ENCODE measurements at places on chromosomes 4 and X. TPM values are rescaled to one million over a fixed set of nuclear protein-coding genes. Genes with fewer than 3 reads are reported as not detected.

The RBM47 gene
- total RNA-seq: 0.94 TPM

The MXRA5 gene
- total RNA-seq: 1.6 TPM

The ALPK1 gene
- 12.5 TPM for total RNA-seq

The DRD5 gene
- total RNA-seq: 0.63 TPM

The DUSP9 gene
- total RNA-seq: 1.6 TPM

The FAM114A1 gene
- total RNA-seq: 11.3 TPM

The DMP1 gene
- total RNA-seq: not detected

The ZNF732 gene
- 3.1 TPM for total RNA-seq

The PCDH18 gene
- 17.8 TPM for total RNA-seq

The SMS gene
- 120 TPM for total RNA-seq

The PRKG2 gene
- 15.3 TPM for total RNA-seq

The EDA gene
- total RNA-seq: 4.7 TPM

The DACH2 gene
- total RNA-seq: 11.3 TPM

All from parietal lobe (tissue), 2 donors.